ENCODE measurements at places on chromosomes 1 and 21.

DNA sequence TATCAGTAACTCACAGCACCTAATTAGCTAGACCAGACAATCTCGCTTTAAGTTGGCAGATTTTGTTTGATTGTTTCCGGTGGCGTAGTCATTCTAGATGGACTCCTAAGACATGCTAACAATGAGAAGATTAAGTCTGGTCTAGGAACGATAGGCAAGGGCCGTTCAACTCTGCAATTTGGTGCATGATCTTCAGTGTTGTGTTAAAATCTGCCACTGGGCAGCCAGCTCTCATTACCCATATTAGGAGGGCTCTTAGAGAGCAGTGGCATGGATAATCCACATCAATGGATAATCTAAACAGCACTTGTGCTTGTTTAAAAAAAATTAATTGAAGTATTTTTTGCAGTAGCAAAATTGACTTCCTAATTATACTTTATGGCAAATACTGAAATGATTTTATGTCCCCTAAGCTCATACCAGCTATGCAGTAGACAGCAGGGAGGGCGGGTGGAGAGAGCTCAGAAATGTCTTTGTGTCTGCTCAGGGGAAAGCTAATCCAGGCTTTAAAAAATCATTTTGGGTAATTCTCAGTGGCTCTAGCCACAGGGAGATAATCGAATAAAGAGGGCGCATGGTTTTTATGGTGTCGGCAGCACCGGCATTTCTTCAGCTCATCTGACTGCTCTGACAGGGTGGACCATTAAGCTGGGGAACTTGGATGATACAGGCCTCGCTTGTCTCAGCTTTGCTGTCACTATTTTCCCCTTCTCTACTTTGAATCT lies 48.5 kb upstream of the IKBKE start:
- DNase-seq, result no peak

GRCh38 chr1:2208309-2209239 lies 14.0 kb upstream of the FAAP20 start:
- DNase-seq, result no peak

DNA sequence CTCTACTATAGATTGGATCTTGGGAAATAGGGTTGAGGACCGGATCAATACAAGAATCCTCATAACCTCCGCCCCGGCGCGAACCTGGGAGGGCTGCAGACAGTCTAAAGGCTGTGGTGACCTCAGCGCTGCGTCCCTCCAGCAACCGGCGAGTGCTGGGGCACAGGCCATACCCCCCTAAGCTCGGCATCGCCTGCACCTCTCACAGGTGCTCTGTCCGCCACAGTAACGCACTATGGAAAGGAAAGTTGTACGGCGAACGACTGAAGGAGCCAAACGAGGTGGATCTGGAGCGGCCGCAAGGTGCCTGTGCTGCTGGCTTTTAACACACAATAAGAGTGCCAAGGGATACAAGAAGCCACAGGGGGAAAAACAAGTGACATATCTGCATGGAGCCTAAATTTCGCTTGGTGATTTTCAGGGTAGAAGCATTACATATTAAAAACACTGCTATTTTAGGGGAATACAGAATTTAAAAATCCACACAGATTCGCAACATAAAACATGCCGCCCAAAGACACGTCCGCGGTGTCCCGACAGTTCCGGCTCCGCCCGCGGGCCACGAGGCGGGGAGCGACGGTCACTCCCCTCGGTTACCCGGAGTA lies 1.4 kb upstream of the RBM15 start:
- peak; percentile 20 for DNase-seq

DNA sequence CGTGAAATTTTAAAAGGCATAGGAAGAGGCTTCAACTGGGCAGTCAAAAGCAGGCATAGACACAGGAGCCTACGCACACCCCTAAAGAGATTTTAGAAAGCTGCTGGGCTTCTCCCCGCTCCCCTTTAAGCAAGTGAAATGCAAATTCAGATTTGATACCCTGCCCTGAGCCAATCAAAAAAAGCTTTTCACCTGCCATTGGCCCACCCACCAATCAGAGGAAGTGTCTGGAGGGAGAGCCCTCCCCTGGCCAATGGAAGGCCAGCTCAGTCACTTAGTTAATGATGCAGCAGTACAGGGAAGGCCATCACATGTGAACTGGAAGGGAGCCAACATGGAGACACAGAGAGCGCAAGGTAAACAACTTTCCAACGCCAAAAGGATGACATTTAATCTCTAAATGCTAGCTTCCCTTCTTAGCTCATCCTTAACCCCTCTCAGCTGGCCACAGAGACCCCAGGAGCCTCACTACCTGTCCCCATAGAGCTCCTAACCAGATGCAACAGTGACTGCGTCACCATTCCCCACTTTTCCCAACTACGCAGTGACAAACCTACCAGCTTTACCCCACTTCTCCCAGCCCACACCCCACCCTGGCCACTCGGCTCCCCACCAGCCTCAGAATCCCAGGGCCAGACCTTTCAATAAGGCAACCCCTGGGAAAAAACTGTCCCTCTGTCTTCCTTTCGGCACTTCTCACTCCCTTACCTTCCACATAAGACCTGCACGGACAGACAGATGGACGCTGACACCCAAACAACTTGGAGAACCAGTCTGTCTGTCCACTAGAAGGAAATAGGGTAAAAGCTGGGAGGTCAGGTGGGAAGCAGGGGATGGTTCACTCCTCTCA lies 71.0 kb downstream of the CD46 start:
- peak; percentile 97 for DNase-seq

- no peak for DNase-seq
Measured at GRCh38 chr1:179314928-179315327, 21.3 kb downstream of the SOAT1 start.

DNA sequence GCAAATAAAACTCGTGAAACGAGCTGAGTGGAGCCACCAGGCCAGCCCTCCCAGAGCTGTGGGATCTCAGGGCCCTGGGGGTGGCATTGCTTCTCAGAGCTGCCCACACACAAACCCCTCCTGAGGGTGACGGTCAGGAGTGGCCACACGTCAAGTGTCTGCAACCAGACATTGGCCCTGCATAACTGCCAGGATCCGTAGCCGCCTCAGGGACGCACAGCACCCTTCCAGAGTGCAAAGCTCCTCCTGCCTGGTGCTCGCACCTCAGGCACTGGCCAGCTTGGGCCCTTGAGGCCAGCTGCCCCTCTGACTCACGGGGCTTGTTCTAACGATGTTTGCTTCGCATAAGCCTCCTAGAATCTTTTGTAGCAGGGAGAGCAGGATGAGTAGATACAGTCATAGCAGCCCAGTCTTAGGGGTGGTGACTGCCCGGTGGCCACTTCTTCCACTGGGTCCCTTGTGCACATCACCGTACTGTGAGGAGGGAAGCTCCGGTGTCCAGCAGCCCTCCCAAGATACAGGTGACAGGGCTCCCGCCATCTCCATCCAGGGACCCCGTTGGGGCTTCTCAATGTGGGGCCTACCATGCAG lies 5.0 kb downstream of the WNT3A start:
- no peak for DNase-seq

DNA sequence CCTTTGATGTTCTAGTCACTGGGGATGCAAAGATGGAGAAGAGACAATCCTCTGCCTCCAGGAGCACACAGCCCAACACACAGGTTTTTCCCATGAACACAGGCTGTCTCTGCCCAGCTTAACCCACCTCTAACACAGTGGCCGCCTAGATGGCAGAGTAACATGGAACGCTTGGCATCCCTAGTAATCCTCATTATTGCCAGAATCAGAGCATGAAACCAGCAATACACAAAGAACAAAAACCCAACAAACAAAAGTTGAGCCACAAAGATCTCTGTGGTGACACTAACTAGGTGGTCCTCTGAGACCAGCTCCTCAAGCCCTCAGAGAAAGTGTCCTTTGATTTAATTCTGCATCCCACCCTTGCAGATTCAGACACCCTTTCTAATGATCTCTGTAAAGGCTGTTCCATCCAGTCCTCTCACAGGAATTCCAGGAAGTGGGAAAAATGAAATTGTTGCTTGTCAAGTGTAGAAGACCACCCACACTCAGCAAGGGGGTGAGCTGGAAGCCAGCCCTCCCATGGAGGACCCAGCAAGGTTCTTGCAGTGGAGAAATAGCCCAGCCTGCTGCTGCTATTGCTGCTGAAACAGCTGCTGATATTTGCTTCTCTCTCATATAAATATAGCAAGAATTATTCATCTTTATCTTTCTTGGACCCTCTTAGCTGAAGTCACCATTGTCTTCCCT lies 7.4 kb upstream of the ATP2B4 start:
- no peak for DNase-seq

DNA sequence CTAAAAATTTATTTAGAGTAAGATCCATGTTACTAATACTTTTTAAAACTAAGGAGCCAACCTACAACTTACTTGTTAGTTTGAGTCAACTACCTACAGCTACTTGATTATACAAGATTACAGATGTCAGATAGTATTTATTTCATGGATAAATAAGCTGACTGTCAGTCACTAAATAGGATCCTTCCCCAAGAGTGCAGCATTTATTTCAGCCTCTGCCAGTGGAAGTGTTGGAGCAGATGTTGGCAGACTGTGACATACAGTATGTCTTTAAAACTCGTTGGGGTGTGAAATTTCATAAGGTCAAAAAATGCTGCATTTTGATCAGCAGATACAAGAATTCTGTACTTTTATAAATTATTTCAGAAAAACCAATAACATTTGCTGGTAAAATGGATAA lies 156.2 kb downstream of the AKT3 start:
- DNase-seq, result no peak

GRCh38 chr1:202164271-202165037 lies 4.1 kb upstream of the PTPN7 start:
- DNase-seq, result no peak

GRCh38 chr1:6770751-6771440 lies 14.4 kb upstream of the CAMTA1 start:
- no peak for DNase-seq

- no peak for DNase-seq
Measured at GRCh38 chr1:53588053-53588779, 129.0 kb downstream of the DMRTB1 start.

DNA sequence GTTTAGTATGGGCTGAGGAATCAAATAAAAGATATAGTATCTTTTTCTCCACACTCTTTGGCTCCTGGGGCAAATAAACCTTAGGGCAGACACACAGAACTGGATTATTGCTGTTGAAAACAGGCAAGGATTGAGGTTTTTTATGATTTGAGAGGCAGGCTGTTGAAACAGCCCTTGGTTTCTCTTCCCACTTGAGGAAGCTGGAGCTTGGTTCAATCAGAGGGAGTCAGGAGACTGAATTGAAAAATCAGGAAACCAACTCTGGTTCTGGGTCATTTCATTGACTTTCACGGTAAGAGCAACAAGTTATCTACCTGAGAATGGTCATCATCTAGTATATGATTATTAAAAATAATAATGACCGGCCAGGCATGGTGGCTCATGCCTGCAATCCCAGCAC lies 108.4 kb downstream of the CNIH3 start:
- no peak for DNase-seq

GRCh38 chr1:65420590-65421350 lies at the start of the genes LEPR and LEPROT:
Gene LEPR, plus strand, starts transcription at chr1:65420668. Its CDS starts 144,898 bp downstream, at chr1:65565566.
Gene LEPROT, plus strand, starts transcription at chr1:65420668. Its CDS starts 57 bp downstream, at chr1:65420725.
- DNase-seq, result no peak

DNA sequence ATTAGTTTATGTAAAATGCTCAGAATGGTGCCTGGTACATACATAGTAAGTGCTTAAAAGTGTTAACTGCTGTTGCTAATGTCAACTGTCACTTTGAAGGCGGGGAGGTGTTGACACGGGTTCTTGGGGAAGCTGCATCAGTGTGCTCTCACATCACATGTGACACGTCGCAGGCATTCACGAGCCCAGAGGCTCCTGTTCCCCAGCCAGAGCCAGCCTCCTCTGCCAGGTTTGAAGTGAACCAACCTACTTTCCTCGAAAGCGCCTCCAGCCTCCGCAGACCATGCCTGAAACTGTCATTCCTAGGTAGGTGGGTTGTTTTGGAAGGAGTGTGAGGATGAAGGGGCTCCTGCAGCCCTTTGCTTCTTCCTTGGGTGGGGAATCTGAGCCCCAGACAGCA lies 13.8 kb downstream of the GALNT2 start:
- DNase-seq, result peak; percentile 79

DNA sequence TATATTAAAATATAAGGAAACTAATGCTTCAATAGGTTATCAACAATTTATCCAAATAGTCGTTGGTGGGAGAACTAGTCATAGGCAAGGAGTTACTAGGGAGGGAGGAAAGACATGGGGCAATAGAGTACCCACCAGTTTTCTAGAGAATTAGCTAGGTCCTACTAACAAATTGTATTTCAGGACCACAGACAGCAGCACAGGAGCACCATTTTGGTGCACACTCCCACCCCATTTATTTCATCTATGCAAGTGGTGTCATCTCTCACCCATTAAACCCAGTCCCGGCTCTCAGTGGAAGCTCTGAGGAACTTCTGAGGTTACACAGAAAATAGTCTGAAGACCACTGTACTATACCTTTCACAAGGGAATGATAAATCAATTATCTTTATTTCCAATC lies 89.0 kb upstream of the BCAR3 start:
- no peak for DNase-seq

GRCh38 chr1:1167841-1168450 lies 5.7 kb upstream of the TTLL10 start:
- DNase-seq, result no peak

DNA sequence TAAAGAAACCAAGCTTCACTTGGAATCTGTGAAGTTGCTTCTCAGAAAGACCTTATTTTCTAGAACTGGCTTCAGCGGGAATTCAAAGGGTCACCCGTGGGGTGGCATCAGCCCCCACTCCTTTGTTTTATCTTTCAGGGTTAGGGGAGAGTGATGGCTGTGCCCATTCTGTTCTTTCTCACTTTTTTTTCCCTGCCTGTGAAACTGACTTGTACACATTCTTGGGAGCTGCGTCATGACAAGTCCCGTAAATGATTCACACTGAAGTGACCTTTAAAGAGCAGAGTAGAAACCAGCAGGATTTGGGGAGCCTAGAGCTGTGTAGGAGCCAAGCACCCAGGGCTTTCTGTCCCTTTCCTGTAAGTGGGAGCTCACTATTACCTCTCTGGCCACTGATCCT lies 43.8 kb downstream of the SLC44A3 start:
- DNase-seq, result peak; percentile 50

DNA sequence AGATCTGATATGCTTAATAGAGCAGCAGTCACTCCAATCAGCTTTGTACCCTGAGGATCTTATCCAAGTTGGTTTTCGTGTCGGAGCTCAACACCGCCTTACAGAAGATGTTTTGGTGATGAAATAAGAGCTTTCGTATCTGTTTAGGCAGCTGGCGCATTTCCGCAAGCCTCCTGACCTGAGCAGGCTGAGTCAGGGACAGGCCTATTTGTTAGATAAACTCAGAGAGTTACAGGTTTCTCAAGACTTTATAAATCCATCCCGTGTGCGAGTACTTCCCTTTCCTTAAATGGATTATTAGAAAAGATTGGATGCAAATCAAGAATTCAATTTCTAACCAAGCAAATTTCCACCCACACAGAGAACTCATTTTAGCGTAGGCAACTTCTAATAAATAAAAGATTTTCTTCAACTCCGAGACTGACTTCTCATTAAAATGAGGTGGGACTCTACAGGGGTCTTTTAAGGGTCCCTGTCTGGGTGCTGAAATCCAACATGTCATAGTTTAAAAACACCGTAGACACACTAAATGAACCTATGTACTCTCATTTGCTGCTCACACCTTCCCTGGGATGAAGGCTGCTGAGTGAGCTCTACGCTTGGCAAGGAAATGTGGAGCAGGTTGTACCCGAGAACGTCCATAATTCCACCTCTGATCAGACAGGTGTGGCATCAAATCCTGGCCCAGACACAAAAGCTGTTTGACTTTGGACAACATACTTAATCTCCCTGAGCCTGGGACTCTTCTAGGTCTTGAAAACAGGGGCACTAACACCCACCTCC lies 106.9 kb upstream of the F3 start:
- no peak for DNase-seq

GRCh38 chr1:229756666-229757065 lies 130.6 kb downstream of the URB2 start:
- no peak for DNase-seq

- no peak for DNase-seq
Measured at GRCh38 chr21:41369920-41370839, 8.4 kb downstream of the MX2 start.

GRCh38 chr21:30831194-30831765 lies 1.7 kb upstream of the KRTAP7-1 start:
- no peak for DNase-seq
